ENCODE measurements at places on chromosomes 2 and 18. TPM values are rescaled to one million over a fixed set of nuclear protein-coding genes. Genes with fewer than 3 reads are reported as not detected.

Gene CABLES1
- 5.8 TPM for total RNA-seq

Gene TUBA4B
- not detected for total RNA-seq

Gene CAPN13
- not detected for total RNA-seq

Gene SPR
- 12.9 TPM for total RNA-seq

Gene SCN9A
- not detected for total RNA-seq

Gene SCN1A
- not detected for total RNA-seq

Gene ITGA4
- total RNA-seq, result 196 TPM

Gene EFR3B
- 0.40 TPM for total RNA-seq

Gene TUBA3E
- total RNA-seq, result not detected

Gene CRIM1
- total RNA-seq, result 2.2 TPM

Gene EVA1A
- not detected for total RNA-seq

Gene MERTK
- 0.87 TPM for total RNA-seq

GRCh38 chr2:112841295-112842044 lies 4.9 kb upstream of the IL1B start:
- H3K36me3 ChIP-seq, result no peaks in the 10 kb centered on the region
- ATAC-seq, result no peak
- peaks cover 31% of the 10 kb centered on the region for H3K27me3 ChIP-seq
- no peak overlapping the region for H3K4me3 ChIP-seq
- peak overlapping the region; percentile 25 for H3K27ac ChIP-seq

DNA sequence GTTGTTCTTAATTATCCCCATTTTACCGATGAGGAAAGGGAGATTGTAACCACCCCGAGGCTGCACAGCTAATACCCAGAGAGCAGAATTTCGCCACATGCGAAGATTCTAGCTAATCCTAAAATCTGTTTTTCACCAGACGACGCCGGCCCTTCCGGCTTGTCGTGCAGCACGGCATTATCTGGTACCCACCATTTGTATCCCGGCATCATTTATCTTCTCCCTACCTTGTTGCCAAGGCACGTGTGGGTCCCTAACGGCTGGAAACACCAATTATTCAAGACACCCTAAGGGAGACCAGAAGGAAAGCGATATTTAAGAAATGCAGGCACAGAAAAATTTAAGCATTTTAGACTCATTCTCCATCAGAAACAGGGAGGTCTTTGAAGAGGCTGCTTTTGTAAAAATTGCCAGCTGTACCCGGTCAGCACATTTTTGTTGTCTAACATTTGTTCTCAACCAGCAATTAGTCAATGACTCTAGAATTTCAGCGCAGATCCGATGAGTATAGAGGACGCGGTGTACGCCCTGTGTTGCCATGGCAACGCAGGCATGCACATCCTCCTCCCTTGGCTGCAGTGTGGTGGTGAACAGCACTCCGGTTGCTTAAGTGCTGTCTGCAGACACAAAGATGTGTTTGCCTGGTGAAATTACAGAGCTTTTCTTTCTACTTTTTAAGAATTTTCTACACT lies 111.6 kb downstream of the AGAP1 start:
- ATAC-seq, result no peak
- H3K4me1 ChIP-seq, result no peaks in the 10 kb centered on the region
- no peak overlapping the region for H3K27ac ChIP-seq
- no peaks in the 10 kb centered on the region for H3K36me3 ChIP-seq

DNA sequence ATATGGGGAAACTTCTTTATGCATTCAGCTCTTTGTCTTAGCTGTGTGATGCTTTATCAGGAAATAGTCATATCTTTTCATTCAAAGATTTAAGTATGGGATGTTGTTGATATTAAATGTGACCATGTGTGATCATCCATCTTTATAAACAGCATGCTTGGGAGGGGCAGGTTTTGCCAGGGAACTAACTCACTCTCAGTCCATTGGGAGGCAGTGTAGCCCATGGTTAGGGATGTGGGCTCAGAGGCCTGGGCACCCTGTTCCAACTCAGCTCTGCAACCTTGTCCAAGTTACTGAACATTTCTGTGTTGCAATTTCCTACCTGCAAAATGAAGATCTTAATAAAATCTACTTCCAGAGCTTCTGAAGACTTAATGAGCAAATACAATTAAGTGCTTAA lies 92.0 kb upstream of the BCL2L11 start:
- H3K4me1 ChIP-seq, result peaks cover 4% of the 10 kb centered on the region
- H3K36me3 ChIP-seq, result no peaks in the 10 kb centered on the region
- no peak overlapping the region for H3K4me3 ChIP-seq
- H3K27ac ChIP-seq, result no peak overlapping the region
- peaks cover 36% of the 10 kb centered on the region for H3K27me3 ChIP-seq

- no peak overlapping the region for H3K4me3 ChIP-seq
- no peaks in the 10 kb centered on the region for H3K4me1 ChIP-seq
- H3K27me3 ChIP-seq, result peaks cover 3% of the 10 kb centered on the region
Measured at GRCh38 chr2:205936446-205936845, 149.5 kb downstream of the INO80D start.

GRCh38 chr18:52652391-52652790 lies 312.4 kb downstream of the DCC start:
- H3K4me3 ChIP-seq, result no peak overlapping the region
- ATAC-seq, result no peak
- H3K36me3 ChIP-seq, result no peaks in the 10 kb centered on the region
- H3K27me3 ChIP-seq, result no peaks in the 10 kb centered on the region
- H3K4me1 ChIP-seq, result no peaks in the 10 kb centered on the region

DNA sequence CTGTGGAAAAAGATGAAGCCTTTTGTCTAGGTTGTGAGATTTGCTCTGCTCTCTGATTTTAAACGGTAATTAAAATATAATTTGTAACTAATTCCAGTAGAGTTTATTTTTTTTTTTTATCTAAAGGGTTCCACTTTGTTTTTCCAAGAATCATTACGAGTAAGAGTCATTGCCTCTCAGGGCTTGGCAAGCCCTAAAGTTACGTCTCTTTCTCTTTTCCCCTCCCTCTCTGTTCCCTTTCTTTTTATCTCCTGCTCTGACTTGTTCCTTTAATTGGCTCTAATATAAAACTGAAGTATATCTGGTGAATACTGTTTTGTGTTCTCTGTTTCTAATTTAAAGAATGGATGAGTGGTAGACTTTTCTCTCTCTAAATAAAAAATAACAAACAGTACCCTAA lies 75.8 kb downstream of the CALCRL start:
- no peaks in the 10 kb centered on the region for H3K36me3 ChIP-seq
- H3K27ac ChIP-seq, result no peak overlapping the region
- no peaks in the 10 kb centered on the region for H3K27me3 ChIP-seq
- ATAC-seq, result no peak
- H3K4me1 ChIP-seq, result no peaks in the 10 kb centered on the region

DNA sequence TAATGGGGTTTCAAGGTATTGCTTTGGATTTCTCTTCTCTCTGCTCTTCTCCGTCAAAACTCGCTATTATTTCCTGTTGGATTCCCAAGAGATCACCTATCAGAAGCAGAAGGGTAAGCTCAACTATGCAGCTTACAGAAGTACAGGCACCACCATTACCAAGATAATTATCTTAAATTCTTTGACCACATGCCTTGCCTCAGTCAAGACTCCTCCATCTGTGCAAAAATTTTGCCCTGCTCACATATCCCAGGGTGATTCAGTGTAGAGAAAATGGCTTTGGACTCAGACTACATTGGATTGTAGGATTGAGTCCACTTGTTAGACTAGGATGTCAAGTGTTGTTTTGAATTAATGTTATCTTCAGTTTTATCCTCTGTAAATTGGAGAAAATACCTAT lies 698.7 kb downstream of the TDRD15 start:
- H3K27ac ChIP-seq, result no peak overlapping the region
- no peaks in the 10 kb centered on the region for H3K36me3 ChIP-seq
- no peak for ATAC-seq
- H3K4me1 ChIP-seq, result no peaks in the 10 kb centered on the region
- no peak overlapping the region for H3K4me3 ChIP-seq
- no peaks in the 10 kb centered on the region for H3K27me3 ChIP-seq

DNA sequence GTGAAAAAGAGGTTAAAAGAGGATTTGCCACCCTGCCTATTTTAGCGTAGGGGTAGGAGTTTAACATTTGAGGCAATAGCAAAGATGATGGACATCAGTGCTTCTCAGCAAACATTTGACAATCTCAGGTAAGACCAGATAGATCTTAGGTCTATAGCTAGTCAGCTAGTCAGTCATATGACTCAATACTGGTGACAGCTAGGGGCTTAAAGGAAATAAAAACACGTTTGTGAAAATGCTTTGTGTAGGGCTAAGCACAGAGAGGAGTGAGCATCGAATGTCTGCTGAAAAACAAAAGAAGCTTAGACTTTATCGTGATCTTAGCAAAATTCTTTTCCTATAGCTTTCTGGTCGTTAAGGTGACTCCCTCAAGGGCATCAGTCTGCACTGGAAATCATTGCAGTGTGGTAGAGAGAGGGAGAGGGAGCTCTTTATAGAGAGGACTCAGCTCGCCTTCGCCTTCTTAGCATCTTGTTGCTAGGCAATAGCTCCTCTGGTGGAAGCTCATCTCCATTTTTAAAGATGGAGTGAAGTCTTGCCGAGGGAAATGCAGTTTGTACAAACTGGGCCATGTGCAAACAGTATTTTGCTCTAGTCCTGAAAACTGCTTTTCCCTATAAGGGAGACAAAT lies 62.8 kb upstream of the SLC38A11 start:
- no peak overlapping the region for H3K27ac ChIP-seq
- H3K27me3 ChIP-seq, result peaks cover 14% of the 10 kb centered on the region
- ATAC-seq, result no peak
- H3K4me3 ChIP-seq, result no peak overlapping the region
- no peaks in the 10 kb centered on the region for H3K36me3 ChIP-seq

DNA sequence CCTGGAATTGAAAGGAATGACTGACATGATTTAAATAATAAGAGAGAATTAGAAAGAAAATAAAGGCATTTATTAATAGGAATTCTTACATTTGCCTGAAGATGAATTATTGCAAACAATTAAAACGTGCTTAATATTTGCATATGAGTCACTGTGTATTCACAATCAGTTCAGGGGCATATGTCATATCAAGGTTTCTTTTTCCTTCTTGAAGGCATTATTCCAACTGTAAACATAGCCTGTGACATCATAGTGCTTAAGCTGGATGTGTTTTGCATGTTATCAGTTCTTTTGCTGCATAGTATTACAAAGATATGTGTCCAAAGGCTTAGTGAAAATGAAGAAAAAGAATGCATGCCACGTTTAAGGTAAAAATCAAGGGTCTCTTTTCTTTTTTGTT lies 80.8 kb downstream of the MEIS1 start:
- H3K36me3 ChIP-seq, result no peaks in the 10 kb centered on the region
- no peak overlapping the region for H3K27ac ChIP-seq
- no peak for ATAC-seq
- no peaks in the 10 kb centered on the region for H3K4me1 ChIP-seq

DNA sequence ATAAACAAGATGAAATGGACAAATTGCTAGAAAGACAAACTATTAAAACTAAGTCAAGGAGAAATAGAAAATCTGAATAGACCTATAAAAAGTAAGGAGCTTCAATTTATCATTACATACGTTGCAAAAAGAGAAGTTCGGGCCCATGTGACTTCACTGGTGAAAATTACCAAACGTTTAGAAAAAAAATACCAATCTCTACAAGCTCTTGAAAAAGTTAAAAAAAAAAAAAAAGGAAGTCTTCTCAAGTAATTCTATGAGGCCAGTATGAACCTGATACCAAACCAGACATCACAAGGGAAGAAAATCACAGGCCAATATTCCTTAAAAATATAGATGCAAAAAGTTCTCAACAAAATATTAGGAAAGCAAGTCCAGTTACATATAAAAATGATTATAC lies 20.2 kb upstream of the ACVR2A start:
- no peaks in the 10 kb centered on the region for H3K36me3 ChIP-seq
- no peak for ATAC-seq
- no peak overlapping the region for H3K27ac ChIP-seq
- H3K4me3 ChIP-seq, result no peak overlapping the region
- no peaks in the 10 kb centered on the region for H3K27me3 ChIP-seq
- no peaks in the 10 kb centered on the region for H3K4me1 ChIP-seq

DNA sequence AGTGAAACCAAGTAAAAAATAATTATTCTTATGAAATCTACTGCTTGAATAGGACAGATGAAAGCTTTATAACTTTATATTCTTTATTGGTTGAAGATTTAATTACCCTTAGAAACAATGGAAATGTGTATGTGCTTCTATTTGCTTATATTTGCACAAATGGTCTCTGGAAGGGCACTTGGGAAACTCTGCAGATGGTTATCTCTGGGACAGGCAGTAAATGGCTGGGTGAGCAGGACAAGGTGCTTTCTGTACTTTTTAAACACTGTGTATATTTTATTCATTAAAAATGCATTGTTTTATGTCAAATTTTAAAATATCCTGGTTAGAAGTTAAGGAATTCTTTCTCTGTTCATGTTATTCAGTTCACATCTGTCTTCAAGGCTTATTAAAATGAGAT lies 131.1 kb downstream of the LRRTM4 start:
- no peaks in the 10 kb centered on the region for H3K27me3 ChIP-seq
- H3K4me1 ChIP-seq, result no peaks in the 10 kb centered on the region
- H3K27ac ChIP-seq, result no peak overlapping the region
- no peaks in the 10 kb centered on the region for H3K36me3 ChIP-seq
- no peak for ATAC-seq

DNA sequence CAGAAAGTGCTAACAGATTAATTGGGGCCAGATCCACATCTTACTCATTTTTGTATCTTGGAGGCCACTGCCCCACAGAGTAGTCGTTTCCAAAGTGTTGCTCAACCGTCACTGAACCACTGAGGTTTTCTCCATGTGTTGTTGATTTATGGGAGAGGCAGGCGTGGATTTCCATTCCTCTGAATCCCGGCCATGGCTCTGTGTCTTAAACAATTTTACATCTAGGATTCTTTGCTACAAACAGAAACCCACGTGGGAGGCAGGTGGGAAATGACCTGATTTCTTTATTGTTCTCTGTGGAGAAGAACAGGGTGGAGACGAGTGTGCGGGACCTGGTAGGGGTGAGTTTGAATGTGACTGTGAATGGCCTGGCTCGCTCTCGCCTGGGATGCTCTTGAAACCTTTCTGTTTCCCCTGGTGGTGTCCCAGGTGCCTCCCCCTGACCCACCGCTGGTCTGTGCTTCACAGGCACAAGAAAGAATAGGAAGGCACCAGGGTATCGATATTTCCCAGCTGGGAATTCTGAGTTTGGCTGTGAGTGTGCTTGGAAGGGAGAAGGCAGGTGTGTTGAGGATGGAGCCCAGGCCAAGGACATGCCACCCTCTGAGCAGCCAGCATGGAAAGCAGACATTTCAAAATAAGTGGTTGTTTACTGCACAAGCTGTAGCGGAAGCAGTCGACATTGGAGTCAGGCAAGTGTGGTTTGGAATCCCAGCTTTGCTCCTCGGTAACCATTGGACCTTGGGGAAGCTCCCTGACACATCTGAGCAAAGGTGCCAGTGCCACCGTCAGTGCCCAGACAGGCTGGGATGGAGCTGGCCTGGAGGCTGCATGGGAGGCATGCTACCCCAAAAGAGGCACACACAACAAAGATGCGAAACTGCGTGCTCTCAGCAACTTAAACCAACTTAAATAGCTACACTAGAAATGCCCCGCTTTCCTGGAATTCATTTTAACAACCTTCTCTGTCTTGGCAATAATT lies 50.0 kb downstream of the LPIN1 start:
- H3K36me3 ChIP-seq, result peaks cover 100% of the 10 kb centered on the region
- H3K27me3 ChIP-seq, result no peaks in the 10 kb centered on the region
- H3K4me1 ChIP-seq, result peaks cover 5% of the 10 kb centered on the region
- ATAC-seq, result no peak
- H3K4me3 ChIP-seq, result no peak overlapping the region

GRCh38 chr18:47418746-47419145 lies 167.3 kb upstream of the SKOR2 start:
- no peak overlapping the region for H3K27ac ChIP-seq
- no peak overlapping the region for H3K4me3 ChIP-seq
- H3K36me3 ChIP-seq, result no peaks in the 10 kb centered on the region
- H3K4me1 ChIP-seq, result no peaks in the 10 kb centered on the region
- ATAC-seq, result no peak

Measured in activated T-helper 17 cell treated with anti-CD3 and anti-CD28 coated beads, Interleukin-2, amount 50 U/mL, for 72 hours (primary cell).